ENCODE measurements at places on chromosomes 12 and 14.

DNA sequence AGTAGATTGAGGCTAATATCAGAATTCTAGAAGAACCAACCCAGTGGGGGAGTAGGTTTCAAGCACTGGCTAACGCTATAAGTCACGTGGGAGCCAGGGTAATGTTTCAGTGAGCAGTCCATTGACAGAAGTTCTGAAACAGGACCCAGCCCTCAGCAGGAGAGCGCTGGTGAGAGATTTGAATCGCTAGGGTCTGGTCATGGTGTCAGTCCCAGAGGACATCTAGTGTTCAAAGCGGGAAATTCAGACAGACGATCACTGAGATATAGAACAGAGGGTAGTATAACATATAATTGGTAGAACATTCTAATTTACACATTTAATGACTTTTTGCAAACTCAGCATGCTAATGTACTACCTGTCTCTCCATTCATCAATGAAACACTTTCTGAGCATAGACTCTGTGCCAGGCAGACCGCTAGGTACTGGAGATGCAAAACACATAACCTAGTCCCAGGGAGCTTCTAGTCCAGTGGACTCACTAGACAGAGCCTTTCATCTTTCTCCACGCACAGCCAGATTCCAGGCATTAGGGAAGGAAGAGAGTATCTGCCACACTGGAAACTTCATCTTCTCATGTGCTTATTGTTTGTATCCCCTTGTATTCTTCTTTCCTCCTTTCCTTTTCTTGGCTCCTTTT, 35.4 kb upstream of the RNASE3 start:
- DNase-seq = no peak

DNA sequence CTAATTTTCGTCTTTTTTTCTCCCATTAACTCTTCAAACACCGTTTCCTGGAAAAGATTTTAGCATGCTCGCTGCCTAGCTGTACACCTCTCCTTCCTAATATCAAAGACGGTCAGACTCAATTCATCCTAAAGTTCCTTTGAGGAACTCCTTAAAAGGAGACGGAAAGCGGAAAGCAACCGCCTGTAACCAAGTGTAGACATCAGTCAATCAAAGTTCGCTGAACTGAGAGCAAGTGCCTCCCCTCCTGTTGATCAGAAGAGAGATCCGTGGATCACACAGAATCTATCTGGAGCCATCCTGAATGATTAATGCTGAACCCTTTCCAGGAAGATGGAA, 412 bp upstream of the TEP1 start:
- no peak for DNase-seq

- DNase-seq = no peak
Observed at GRCh38 chr12:119512772-119513497, 80.6 kb upstream of the TMEM233 start.

GRCh38 chr12:94099632-94100031, 48.7 kb upstream of the PLXNC1 start:
- no peak for DNase-seq

DNA sequence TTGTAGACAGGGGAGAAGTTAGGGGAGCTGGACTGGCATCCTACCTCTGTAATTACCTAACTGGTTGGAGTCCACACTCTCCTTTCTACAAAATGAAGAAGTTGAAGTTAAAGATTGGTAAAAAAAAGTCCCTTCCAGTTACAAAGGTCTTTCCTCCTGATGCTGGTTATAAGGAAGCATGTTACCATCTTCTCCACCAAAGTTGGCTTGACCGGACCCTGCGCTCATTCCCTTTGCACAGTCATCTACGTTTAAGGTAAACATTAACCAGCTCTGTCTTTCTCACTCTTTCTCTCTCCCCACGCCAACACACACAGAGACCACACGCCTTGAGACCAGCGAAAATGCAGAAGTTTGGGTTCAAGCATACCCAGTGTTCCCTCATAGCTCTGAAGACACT, 11.9 kb downstream of the FBLN5 start:
- no peak for DNase-seq

DNA sequence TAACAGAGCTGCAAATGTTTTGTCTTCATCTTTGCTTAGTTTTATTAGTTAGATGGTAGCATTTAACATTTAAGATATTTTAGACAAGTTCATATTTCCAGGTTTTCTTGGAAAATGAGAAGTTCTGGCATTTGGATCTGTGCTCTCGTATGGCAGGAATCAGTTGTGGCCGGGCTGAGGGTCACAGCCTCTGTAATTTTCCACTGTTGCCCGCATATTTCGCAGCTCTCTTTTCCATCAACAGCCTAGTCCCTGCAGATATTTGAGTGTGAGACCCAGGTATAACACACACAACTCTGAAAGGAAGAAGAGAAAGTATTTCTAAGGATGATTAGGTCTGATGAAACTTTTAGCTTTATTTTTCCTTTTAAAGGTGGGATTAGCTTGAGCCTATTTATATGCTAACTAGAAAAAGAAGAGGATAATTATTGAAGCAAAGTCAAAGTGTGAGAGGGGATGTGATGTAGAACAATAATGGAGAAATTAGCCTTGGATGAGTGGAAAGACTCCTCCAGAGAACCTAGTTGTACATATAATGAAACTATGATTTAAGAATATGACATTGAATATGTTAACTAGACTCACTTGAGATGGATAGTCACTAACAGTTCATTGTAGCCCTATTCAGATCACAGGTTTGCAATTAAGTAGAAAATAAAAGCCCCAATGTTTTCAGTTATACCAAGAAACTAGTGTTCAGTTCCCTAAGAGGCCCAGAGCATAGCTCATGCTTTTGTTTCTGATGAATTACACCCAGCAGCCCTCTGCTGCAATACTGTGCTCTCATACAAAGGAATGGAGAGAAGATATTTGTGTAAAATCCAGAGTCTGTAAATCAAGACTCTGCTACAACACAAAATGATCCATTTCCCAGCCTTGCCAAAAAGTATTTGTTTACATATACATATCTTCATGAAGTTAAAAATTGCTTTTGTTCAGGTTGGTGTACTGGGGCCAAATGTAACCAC, 158.4 kb downstream of the C12orf50 start:
- DNase-seq = no peak

DNA sequence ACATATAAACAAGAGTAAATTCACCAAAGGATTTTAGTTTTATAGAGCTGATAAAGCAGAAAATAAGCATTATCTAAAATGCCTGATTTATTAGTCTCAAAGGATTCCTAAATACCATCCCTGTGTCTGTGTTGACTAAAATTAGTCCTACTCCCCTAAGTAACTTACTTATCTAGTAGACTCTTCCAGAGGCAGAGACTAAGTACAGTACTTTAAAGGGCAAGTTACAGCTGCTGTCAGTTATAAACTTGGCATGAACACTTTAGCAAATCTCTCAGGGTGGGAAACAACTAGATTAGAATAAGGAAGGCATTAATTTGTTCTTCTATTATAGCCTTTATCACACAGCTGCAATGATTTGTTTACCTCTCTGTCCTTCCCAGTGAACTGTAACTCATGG, 46.0 kb downstream of the ATP2B1 start:
- no peak for DNase-seq

DNA sequence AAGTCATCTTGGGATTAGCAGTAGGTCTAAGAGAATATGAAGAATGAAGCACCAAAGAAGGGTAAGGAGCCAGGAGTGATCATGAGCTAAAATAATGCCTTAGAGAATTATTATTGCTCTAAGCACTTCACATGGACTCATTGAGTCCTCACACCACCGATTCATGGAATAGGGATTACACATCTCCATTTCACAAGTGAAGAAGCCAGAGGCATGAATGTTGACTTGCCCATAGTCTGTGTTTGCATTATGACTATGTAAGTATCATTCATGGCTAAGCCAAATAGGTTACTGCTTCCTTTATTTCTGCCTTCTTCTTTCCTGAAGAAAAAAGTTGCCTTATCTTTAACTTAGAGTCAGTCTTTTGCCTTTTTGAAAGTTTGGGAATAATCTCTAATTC, 99.3 kb upstream of the NEDD1 start:
- DNase-seq = no peak

DNA sequence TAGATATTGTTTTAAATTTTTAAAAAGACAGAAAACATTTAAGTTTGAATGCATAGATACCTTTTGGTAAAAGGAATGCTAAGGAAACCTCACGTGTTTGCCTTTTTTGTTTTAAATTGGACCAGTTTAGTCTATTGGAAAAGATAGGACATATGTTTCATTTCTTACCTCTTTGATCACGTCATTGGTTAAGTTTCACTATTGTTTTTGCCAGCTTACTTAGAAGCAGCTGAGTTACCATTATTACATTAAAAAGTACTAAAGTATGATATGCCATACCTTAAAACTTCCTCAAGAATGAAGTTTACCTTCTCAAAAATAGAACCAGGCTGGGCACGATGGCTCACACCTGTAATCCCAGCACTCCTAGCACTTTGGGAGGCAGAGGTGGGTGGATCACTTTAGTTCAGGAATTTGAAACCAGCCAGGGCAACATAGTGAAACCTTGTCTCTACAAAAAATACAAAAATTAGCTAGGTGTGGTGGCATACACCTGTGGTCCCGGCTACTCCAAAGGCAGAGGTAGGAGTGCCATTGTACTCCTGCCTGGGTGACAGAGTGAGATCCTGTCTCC, 54.4 kb downstream of the SRGAP1 start:
- DNase-seq = no peak

DNA sequence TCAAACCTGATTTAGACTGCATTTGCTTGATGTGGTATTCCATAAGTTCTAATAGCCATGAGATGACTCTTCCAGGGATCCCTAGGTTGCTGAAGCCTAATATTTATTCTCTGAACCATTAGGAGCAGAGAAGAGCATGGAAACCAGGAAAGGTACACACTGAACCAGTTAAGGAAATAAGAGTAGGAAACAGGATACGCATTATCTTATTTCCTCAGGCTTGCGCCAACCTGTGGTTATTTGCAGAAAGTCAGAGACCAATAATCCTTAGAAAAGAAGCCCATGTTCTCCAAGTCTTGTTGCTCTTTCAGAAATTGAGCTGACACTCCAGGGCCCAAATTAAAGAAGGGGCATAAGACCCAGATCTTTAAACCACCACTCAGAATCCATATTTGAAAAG, 41.8 kb upstream of the SMUG1 start:
- no peak for DNase-seq

GRCh38 chr12:793037-793436, 40.7 kb downstream of the WNK1 start:
- DNase-seq = no peak

DNA sequence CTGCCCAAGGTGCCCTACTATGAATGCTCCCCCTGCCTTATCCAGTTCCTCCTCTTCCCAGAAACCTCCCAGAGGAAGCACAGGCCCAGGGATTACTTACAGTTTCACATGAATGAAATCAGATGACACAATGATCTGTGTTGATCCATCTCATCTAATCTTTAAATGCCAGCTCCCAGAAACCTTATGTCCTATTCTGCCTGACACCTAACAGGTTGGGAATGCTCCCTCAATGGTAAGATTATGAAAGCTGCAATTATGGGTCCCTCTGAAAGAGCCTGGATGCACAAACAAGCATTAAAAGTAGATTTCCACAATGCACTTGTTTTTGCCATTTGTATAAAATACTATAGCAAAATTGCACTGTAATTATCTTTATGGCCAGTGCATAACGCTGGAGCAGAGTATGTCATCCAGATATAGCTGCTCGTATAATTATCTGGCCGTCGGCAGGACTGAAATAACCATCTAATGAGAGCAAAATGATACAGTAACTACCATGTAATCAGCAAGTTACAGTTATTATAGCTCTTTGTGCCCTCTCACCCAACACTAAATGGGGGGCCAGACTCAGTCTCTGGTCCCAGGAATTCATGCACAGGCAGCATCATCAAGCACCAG, 4.4 kb upstream of the ZBTB39 start:
- no peak for DNase-seq

DNA sequence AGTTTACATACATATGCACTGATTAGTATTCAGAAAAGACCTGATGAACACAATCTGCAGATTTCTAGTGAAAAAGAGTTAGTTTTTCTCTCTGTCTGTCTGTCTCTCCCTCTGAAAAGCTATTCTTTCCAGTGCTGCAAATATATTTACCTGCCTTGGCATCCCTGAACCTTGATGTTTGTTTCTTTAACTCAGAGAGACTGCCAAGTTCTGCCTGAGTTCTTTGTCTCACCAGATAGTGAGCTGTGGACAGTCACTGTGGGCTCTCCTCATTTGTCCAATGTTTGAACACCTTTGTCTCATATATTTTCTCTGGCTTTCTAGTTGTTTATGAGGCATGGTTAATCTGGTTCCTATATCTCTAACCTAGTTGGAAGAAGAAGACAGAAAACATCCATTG, 250.4 kb downstream of the SOX5 start:
- no peak for DNase-seq

GRCh38 chr12:27946421-27946820, 26.1 kb downstream of the PTHLH start:
- no peak for DNase-seq

GRCh38 chr14:95741038-95741490, 27.1 kb upstream of the TCL1A start:
- DNase-seq = no peak

DNA sequence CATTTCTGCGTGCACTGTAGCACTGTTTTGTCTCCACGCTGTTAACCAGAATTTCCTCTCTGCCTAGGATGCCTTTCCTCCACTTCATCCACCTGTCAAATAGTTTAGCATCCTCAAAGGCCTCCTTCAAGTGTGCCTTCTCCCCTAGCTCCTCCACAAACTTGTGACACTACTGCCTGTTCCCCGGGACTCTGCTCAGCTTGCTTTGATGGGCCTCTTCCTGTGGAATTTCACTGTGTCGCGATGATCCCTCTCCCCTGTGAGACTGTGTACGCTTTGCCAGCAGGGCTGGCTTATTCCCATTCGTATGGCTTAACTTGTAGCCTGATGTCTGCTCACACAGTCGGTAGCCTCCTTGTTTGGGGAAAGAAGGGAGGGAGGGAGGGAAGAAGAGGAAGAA, 426.8 kb downstream of the VRK1 start:
- DNase-seq = no peak

Data from stimulated activated CD8-positive, alpha-beta memory T cell treated with anti-CD3 and anti-CD28 coated beads, Interleukin-2, amount 100 ng/mL, for 1 hour (primary cell).